SK-N-MC (cell line): ENCODE measurements at places on chromosomes 5 and 9.

DNA sequence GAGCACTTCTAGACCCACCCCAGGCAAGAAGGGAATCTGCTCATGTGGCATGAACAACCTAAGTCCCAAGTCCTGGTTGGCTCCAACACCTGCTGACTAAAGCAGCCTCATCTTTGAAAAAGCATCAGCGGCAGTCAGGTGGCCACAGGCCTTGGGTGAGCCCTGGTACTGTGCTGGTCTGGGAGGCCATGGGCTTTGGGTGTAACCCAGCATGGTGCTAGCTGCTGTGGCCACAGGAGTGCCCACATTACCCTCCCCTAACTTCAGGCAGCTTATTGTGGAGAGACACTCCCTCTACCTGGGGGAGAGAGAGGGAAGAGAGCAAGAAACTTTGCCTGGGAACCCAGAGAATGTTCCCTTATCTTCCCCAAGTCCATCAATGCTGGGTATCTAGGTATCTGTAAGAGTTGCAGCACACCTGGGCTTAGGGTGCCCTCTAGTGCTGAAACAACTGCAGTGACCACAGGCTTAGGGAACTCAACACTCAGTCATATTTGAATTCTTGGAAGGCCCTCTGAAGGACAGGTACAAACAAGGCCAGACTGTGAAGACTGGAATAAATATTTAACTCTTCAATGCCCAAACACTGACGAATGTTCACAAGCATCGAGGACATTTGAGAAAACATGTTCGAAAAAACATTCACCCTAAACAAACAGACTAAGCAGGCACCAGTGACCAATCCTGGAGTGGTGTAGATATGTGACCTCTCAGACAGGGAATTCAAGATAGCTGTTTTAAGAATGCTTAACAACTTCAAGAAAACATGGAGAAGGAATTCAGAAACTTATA lies 69.9 kb upstream of the OR2K2 start:
- no peak for DNase-seq

DNA sequence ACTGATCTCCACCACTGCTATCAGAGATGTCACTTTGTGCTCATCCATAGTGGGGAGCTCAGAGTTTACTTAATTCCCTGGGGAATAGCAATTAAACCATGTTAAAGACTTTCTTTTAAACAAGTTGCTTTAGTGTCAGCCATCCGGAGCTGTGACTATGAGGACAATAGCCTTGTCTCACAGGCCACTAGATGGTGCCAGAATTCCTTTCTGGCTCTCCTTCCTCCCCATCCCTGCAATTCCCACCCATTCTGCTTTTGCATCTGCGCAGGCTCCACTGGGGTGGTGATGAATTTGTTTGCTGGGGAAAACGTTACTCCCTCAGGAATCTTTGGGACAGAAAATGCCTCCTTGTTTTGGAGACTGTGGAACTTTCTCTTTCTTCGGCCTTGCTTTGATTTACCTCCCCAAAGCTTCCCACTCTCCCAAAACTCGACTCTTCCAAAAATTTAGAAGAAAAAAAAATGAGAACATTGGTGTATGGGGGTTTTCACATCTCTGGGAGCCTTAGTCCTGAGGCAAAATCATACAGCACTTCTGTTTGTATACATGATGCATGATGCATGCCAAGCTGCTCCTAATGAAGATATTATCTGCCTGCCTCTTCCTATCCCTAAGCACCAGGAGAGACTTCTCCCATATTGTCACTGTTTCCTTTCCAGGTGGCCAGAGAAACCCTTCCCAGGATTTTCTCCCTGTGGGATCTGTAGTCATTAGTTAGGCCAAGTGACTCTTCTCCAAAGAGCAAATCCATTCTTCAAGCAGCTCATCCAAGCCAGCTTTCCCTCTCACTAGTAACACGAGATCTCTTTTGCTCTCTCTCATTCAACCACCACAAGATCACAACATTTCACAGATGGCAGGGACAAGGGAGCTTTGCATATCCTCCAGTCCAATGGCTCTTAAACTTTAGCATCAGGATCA lies 466.1 kb downstream of the TLR4 start:
- peak; percentile 10 for DNase-seq

DNA sequence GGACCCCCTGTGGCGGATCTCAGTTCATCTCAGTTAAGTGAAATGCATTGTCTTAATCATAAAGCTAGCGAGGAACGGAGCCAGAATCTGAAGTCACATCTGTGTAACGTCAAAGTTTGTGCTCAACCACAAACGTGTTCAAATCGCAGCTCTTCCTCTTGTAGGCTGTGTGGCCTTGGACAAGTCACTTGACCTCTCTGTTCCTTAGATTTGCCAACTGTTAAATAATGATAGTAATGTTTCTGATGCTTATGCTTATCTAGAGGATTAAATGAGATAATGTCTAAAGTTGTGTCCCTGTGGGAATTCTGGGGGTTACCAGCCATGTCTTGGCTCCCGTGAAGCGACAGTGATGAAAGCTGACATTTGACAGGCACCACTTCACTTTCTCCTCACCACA lies 69.2 kb upstream of the NEURL1B start:
- DNase-seq: no peak

DNA sequence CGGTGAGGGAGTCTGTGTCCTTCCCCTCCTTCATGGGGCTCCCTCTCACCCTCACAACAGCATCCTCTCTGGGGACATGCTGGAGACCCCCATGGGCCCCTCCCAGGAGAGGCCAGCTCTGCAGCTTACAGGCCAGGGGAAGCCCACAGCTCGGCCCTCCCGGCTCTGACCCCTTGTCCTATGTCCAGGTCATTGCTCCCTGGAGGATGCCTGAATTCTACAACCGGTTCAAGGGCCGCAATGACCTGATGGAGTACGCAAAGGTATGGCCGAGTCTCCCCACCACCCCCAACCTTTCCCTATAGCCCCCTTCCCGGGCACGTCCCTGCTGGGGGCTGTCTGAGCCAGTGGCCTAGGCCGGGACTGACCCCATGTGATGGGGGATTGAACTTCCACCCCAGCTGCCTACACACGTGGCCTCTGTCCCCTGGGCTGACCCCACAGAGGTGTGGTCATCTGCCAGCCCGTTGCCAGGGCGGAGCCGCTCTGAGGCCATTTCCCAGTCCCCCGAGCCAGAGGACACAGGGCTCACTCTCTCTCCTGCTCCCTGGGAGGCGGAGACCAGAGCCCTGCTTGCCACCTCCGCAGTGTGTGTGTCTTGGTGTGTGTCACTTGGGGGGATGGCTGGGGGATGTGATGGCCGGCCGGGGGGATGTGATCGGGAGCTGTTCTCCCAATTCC lies 21.9 kb downstream of the ASS1 start:
- no peak for DNase-seq

DNA sequence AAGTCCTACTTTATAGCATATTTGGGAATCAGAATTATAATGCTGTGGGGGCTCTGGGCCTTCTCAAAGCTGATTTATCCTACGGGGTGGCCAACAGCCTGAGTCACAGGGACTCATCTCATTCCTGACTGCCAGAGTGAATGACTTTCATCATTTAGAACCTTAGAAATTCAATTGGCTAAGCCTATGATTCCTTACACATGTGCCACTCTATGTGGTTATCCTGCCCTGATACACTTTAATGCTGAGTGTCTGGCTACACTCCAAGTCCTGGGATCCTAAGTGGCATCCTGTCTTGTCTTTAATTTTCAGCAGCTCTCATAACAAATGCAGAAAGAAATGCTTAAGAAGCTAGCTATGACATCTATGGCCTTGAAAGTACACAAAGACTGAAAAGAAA lies 75.2 kb upstream of the FREM1 start:
- DNase-seq: peak; percentile 86

GRCh38 chr5:594226-594860 lies 17.8 kb upstream of the CEP72 start:
- no peak for DNase-seq

- DNase-seq: no peak
Measured at GRCh38 chr9:21559402-21560280, 77.5 kb upstream of the IFNE start.

DNA sequence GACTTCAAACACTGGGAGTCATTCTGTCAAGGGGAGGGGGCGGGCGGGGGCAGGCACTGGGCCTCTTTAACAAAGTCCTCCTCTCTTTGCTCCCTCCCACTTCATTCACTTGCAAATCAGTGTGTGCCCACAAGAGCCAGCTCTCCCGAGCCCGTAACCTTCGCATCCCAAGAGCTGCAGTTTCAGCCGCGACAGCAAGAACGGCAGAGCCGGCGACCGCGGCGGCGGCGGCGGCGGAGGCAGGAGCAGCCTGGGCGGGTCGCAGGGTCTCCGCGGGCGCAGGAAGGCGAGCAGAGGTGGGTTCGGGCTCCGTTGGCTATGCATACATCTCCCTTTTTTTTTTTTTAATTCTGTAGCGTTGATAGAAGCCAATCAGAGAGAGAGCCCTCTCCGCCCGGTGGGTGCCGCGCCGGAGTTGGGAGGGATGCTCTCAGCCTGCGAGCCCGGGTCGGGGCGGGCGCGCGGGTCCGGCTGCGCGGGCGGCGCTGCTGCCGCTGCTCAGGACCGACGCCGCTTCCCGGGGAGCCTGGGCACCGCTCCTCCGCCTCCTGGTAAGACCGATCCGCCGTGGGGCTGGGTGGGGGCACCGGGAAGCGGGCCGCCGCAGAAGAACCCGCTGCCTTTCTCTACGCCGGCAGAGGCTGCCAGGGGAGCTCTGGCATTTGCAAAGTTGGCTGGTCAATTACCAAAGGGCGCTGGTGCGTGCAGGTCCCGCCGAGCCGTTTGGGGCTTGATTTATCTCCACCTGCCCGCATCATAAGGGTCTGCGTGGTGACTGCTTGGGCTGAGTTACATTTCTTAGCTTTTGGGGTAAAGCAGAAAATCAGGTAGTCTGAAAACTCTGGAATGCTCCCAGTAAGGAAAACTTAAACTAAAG lies at the start of gene CDH6:
TSS of gene CDH6 (plus strand) at position 96 of the 877 bp plus-strand sequence. CDS start 73,788 bp downstream, outside the sequence.
- DNase-seq: no peak

DNA sequence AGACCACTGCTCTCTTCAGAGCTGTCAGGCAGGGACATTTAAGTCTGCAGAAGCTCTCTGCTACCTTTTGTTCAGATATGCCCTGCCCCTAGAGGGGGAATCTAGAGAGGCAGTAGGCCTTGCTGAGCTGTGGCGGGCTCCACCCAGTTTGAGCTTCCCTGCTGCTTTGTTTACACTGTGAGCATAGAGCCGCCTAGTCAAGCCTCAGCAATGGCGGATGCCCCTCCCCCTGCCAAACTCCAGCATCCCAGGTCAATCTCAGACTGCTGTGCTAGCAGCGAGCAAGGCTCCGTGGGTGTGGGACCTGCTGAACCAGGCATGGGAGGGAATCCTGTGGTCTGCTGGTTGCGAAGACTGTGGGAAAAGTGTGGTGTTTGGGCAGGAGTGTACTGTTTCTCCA lies 59.9 kb downstream of the CAVIN4 start:
- DNase-seq: no peak

DNA sequence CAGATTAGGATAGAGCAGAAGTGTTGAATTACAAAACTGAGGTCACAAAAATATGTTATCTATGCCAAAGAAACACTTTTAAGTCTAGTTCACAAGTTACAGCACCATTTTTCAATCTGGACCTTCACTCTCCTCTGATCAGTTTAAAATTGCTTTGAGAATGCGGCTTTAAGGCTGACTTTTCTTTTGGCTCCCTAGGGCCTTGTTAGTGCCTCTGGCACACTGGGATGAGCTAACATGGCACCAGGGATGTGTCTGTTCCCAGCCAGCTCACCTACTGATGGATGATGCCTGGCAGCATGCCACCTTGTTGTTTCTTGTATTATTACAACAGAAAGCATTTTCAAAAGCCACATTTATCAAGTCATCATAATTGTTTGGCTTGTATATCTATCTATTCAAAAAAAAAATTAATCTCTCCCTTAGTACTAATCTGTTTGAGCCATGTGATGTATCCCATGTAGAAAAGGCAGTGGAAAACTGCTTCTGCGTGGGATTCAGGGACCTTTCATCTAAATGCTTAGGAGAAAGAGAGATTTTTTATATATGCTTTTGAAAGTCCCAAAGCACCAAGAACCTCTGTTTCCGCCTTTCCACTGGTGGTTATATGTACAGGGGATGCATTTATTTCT lies 46.6 kb downstream of the ADAMTSL1 start:
- no peak for DNase-seq

DNA sequence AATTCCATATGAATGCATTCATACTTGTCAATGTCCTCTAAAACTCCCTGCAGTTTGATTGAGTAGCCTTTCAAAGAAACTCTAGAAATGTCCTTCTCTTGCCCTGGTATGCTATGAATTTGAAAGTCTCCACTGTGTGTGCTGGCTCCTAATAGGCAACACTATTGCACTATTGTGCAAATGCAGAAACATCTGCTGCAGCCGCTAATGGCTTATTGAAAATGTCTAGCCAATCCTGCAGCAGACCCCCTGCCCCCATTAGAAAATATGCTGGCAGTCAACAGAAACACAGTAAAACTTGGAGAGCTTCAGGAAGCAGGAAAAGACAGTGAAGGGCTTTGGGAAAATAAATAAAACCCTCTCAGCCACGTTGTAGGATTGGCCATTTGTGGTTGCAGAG lies 87.3 kb upstream of the GRAMD2B start:
- peak; percentile 37 for DNase-seq

GRCh38 chr5:117496801-117497200 lies 922.2 kb upstream of the SEMA6A start:
- DNase-seq: no peak

GRCh38 chr9:81686614-81687520 lies 2.5 kb downstream of the TLE1 start:
- no peak for DNase-seq

GRCh38 chr5:33309068-33309467 lies 131.7 kb upstream of the TARS1 start:
- no peak for DNase-seq

GRCh38 chr5:13975246-13975645 lies 30.8 kb upstream of the DNAH5 start:
- DNase-seq: no peak

GRCh38 chr5:6570530-6570929 lies 62.3 kb downstream of the NSUN2 start:
- no peak for DNase-seq

- no peak for DNase-seq
Measured at GRCh38 chr5:104018299-104018698, 455.7 kb upstream of the NUDT12 start.

DNA sequence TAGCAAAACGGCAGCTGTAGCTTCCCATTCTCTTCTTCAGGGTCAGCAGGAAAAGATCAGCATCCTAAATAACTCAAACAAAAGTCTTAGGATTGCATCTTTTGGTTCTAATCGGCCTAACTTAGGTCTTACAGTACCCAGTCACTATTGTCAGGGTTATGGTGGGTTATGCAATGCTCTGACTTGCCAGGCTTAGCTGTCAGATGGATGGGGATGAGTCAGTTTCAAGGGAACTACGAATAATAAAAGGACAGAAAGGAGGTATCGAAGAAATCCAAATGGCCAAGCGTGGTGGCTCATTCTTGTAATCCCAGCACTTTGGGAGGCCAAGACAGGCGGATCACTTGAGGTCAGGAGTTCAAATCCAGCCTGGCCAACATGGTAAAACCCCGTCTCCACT lies 46.5 kb downstream of the PPP1R2B start:
- DNase-seq: no peak
